ENCODE measurements at places on chromosomes 1 and 21.

DNA sequence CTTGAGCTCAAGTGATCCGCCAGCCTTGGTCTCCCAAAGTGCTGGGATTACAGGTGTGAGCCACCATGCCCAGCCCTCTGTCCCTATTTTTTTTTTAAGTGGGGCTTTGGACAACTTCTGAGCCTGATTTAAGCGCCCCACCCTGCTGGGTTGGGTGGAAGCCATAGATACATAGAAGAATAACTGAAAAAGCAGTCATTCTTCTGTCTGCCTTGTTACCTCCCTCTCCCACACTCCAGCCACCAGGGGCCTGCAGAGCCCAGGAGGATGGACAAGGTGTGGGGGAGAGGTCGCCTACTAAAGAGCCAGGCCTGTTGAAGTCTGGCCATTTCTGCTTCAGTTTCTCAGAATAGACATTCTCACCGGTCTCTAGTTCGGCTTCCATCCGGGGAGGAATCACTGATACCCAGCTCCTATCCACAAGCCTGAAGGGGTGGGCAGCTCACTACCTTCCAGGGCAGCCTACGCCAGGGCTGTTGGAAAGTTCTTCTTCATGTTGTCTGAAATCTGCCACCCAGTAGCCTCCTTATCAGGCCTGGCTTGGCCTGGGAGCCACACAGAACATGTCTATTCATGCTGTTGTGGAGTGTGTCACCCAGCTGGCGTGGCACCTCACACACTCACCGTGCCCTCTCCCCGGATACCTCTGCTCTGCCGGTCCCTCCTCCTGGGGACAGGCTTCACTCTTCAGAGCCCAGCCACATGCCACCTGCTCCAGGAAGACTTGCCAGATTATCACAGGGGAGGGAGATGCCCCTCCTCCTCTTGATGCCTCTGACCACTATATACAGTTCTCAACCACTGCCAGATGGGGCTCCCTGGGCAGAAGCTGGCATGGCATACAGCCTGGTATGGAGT, 27.7 kb downstream of the KNCN start:
- no peak for DNase-seq

GRCh38 chr1:95122151-95122697, 5.1 kb downstream of the TLCD4 start:
- no peak for DNase-seq

- DNase-seq = peak; percentile 64
These were observed 760 bp upstream of the NPHP4 start for GRCh38 chr1:5992814-5993555.

DNA sequence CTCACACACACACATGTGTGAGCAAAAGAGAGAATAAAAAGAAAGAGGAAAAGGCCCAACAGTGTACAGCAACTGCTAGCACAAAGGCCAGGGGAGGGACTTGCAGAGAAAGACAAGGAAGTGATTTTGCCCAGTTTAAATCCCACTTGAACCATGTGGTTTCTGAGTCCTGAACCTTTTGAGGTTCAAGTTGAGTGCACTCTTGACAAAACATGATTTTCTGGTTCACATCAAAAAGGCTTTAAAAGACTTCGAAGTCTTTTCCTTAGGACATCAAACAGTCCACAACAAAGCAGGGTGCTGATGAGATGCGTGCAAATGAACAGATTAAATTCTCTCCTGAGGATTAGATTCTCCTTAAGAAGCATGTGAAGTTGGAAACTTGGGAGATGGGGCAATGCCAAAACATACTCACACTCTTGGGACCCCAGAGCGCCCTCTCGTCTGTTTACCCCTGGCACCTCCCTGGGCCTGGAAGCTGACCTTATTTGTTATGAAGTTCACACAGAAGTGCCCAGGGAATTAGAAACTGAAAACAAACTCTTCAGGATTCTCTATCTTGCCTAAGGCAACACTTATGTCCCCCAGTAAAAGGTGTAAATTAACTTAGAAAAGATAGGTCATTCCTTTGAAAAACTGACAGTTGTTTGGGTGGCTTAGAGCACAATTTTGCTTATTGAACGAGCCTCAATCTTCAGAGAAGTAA, 31.5 kb downstream of the RNF220 start:
- no peak for DNase-seq

DNA sequence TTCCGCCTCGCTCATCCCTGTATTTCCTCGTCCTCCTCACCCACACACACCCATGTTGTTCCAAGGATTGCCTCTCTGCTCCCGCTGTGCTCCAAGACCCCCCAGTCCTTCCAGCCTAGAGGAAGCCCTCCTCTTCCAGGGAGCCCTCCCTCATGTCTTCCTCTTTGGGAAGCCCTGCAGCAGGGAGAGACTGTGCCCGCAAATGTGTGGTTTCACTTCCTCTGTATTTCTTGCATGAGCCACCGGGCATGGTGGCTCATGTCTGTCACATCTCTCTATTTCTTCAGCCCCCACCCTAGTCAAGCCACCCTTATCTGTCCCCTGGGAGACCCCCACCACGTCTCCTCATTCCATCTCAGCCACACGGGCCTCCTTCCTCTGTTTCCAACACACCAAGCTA, 57.5 kb upstream of the PAX7 start:
- DNase-seq = no peak
